ENCODE measurements at places on chromosomes 11 and 22.
A peak's percentile ranks its signal among the peaks of the same experiment; 100 is the strongest.

- DNase-seq = peak; percentile 41
These were observed 1.0 kb downstream of the LMO1 start for GRCh38 chr11:8262552-8263108.

- DNase-seq = no peak
These were observed 107.3 kb upstream of the FGF3 start for GRCh38 chr11:69926376-69927050.

DNA sequence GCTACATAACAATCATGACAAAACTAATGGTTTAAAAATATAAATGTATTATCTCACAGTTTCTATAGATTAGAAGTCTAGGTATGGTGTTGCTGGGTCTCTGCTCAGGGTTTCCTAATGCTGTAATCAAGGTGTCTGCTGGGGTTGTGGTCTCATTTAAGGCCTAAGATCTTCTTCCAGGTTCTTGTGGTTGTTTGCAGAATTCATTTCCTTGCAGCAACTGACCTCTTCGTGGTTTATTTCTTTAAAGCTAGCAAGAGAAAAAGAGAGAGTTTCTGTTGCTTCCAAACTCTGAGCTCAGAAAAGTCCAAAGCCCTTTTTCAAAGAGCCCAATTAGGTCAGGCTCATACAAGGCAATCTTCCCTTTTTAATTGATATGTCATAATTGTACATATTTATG is 452.7 kb upstream of the CCDC179 start:
- DNase-seq = no peak

DNA sequence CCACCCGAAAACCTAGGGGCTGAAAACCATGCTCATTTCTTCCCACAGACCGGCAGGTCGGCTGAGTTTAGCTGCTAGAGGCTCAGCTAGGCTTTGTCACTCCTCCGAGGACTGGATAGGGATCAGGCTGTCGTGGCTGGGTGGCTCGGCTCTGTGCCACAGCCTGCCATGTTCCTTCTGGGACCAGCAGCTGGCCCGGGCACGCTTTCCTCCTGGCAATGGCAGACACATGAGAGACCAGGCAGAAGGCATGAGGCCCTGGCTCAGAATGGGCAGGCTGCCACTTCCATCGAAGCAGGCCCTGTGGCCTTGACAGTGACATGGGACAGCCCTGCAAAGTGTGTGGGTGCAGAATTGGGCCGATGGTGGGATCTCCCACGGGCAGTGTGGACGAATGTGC is 20.9 kb downstream of the PARVG start:
- DNase-seq = no peak
